Heart right ventricle (tissue), 16 donors: ENCODE measurements at places on chromosomes 1 and 21. TPM values are rescaled to one million over a fixed set of nuclear protein-coding genes. Genes with fewer than 3 reads are reported as not detected.

TCHH gene
- total RNA-seq, result not detected

GRCh38 chr21:35619184-35619583, 441.1 kb downstream of the SETD4 start:
- no peak for DNase-seq

DNA sequence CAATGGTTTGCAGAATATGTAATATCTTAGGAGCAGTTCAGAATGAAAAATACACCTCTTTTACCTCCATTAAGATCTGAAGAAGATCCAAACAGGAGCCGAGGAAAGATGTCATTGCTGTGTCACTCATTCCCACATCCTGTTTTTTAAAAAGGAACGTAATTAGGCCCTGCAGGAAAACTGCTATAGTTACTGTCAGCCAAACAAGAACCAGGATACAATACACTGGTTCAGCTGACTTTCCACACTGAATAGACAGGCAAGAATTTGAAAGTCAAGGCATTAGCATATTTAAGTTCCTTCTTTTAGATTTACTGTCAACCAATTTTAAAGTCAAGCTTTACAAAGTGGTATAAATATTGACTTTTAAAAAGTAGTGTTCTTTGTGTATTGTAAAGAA, 63.8 kb downstream of the IARS2 start:
- DNase-seq, result no peak

GRCh38 chr1:111419037-111419436, 8.5 kb downstream of the OVGP1 start:
- DNase-seq, result no peak
